ENCODE measurements at places on chromosomes 6 and 20.

DNA sequence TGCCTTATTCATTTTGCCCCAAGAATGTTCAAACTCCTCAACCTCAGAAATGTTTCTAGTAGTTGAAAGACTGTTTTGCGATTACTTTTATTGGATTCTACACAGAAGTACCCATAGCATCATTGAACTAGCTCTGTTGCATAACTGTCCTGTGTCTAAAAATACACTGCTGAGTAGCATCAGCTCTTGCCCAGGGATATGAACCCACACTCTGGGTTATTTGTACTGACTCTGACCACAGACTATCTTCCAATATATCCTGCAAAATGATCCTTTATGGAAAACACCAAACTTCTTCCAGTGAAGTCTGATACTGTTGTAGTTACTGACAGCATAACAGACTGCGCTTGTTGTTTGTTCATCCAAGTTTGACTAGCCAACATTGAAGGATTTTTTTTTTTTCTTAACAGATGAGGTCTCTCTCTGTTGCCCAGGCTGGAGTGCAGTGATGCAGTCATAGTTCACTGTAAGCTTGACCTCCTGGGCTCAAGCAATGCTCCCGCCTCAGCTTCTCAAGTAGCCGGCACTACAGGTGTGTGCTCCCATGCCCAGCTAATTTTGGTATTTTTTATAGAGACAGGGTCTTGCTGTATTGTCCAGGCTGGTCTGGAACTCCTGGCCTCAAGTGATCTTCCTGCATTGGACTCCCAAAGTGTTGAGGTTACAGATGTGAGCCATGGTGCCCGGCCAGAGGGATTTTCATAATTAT is 49.9 kb downstream of the TULP4 start:
- no peak for DNase-seq

DNA sequence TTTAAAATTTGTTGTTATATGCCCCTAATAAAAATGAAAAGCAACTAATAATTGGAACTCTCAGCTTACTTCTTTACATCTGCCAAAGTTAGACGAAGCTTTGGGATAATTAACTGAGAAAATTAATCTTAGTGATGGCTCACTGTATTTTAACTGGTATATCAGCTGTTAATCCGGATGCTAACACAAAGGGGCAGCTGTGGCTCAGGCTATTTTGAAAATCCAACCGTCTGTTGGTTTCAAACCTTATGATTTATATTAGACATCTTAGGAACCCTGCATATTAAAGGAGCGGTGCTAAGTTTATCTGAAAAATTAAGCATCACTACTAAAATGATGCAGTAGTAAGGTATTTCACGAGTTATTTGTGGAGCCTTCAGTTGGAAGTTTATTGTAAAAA is 96.6 kb downstream of the AKAP7 start:
- DNase-seq, result no peak

GRCh38 chr6:18100296-18100695 is 22.2 kb downstream of the NHLRC1 start:
- DNase-seq, result no peak

DNA sequence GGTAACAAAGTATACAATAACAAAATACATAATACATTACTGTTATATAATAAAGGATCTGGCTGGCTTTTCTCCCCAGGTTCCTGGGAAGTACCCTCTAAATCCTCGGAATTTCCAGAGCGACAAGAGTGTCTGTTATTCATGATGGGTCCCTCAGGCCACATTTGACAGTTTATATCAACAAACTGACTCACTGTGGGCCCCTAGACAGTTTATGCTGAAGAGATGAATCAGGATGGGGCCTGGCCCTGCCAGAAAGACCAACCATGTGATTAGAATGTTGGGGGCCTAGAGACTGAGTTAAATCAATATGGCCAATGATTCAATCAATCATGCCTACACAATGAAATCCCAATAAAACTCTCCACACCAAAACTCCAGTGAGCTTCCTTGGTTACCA is 13.5 kb downstream of the USP45 start:
- DNase-seq, result no peak

DNA sequence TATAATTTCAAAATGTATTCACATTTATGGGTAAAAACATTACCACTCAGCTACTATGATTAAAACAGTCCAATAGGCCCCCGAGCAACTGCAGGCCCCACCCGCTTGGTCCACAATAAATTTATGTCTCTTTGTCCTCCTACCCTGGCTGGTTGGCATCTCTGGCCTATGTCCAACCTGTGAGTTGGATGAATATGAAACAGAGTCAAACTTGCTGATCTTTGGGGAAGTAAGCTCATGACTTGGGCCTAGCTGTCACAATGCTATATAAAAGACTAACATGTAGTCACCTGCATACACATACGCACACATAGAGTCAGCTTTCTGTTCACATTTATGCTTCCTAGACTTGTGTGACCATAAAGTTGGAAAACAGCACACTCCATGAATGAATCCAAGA is 20.5 kb downstream of the MAP7 start:
- no peak for DNase-seq

DNA sequence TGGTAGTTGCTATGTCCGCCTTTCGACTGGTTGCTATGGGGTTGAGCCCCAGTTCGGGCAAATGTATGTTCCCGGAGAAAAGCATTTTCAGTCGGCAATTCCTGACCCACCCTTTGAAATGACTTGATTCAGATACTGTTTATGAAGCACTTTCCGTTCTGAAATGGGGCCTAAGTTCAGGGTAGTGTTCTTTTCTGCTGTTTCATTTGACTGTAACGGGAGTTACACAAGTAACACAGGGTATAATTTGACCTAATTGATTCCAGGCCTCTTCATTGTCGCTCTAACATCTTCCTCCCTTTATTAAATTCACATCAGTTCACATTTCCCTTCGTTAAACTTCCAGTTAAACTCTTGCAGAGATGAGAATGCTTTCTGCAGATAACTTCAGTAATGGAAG is 85.5 kb downstream of the BMP6 start:
- DNase-seq, result no peak

- DNase-seq, result no peak
Measured at GRCh38 chr6:37525460-37526357, 26.0 kb upstream of the CCDC167 start.

DNA sequence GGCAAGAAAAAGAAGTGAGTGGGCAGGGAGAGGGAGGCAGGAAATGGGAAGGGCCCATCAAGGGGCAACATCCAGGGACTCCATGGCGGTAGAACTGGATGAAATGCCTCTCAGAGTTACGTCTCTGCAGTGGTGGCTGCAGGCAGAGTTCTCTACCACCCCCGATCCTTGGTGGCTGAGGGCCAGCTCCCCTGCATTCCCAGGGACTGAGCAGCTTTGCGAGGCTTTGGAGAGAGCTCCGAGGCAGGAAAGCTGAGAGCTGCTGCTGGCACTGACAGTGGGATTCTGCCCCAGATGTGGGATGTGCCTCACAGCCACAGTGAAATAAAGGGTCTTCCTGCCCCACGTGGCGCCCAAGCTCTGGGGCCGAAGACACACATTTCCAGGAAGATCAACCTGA is 236.6 kb downstream of the SLC24A3 start:
- no peak for DNase-seq

DNA sequence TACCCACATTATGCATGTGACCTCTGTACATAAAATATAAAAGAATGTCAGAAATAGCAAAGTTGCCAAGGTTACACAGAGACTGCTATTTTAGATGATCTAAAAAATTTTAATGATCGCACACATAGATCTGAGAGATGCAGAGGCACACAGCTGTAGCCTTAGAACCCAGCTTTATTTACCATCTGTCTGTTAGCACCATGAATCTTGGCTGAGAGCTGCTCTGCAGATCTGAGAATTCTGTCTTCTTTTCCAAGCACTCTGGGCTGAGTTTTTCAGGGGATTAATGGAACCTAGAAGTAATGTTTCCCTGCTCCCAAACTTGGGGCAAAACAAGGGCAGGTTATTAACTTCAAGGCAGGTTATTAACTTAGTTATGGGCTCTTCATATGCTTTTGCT is 248.7 kb upstream of the JAG1 start:
- no peak for DNase-seq

- no peak for DNase-seq
Measured at GRCh38 chr6:12482386-12483375, 192.5 kb downstream of the EDN1 start.
